Right lung (tissue), 10 donors: ENCODE measurements at places on chromosomes 6 and 20. TPM values are rescaled to one million over a fixed set of nuclear protein-coding genes. Genes with fewer than 3 reads are reported as not detected.

Gene GPR6
- not detected for polyA plus RNA-seq

DNA sequence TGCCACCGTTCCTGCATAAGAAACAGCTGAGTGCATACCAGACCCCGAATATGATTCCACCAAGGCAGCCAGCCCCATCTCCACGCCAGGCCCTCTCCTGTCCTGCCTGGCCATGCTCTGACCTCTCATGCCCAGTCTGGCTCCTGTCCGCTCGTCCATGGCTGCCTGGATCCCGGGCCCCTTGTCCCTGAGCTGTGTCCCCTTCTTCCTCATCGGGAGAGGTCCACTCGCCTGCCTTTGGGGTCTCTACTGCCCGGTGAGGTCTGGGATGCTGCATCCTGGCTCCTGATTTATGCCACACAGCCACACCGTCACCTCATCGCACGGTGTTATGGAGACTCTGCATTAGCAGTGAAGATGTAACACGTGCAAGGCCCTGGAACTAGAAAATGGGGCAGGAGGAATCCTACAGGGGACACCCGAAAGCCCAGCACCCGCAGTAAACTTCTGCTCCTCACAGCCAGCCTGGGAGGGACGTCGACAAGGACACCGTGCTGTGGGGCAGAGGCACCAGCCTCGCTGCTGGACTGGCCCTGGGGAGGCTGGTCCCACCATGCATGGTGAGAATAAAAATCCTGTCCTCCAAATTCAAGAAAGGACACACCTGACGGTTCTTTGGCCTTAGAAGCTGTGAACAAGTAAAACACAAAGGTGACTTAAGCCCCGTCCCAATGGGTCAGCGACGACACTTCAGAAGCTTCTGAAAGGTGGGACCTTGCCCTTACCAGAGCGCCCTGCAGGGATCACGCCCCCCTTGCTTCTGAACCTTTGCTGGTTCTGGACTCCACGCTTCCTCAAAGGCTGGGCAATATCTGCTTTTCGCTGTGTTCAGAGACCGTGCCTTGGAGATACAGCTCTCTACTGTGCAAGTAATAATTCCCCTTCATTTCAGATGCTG lies 103.0 kb downstream of the DLL1 start:
- no peak for DNase-seq

DNA sequence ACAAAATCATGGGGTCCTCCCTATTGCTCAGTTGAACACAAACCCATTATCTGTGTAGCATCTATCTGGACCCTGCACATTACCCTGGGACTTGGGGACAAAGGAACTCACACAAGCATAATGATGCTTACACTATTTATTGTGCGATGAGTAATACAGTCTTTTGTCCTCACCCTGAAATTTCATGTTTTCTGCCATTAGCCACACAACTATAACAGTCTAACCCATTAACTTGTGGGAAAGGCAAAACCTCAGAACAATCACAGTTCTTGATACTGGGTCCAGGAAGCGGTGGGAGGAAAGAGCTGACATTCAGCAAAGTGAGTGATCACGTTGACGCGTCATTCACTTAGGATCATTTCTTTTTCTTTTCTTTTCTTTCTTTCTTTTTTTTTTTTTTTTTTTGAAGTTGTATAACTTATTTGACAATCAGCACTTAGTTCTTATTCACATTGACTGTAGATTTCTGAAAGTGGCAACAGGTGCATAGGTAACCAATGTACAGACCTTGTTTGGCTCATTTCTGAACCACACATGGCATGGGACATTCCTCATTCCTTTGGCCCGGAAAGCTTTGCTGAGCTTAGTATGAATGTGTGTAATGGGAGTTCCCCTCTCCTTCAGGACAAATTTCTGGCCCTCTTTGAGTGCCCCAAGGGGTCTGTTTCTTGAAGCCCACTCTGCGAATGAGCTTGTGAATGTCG lies 94.8 kb upstream of the CNKSR3 start:
- no peak for DNase-seq

- no peak for DNase-seq
Observed at GRCh38 chr20:48995589-48995988, 50.5 kb upstream of the CSE1L start.

DNA sequence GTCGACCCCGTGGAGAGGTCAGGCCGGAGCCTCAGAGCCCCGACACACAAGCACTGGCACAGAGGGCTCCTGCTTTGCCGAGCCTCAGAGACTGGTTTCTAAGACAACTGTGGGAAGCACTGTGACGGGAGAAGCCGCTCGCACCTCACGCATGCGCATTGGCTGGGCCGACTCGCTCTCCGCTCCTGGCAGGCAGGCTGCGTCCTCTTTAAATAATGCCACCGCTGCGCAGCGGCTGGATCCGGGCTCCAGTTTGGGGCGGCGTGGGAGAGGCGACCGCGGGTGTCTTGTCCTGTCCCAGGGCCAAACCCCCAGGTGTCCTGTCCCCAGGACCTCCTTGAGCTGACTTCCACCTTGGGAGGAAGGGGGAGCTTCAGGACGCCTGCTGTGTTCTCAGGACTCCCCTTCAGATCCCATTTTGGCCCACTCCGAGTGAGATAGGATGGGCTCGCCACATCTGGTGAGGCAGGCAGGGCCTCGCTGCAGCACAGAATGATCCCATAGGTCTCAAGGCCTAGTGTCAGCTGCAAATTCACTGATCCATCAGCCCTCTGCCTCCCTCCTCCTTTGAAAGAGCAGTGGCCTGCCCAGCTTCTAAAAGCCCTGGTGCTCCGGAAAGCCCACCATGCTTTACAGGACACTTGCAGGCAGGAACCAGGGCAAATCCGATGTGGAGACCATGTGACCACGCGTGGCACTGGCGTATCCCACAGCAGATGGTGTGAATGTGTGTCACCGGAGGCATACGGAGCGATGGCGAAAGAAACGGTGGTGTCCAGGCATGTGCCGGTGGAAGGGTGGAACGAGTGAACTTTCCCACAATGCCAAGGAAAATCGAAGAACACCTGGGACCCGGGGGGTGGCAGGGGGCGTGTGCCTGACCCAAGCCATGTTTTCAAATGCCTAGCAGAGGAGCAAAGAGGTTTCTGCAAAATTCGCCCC lies 169.3 kb upstream of the ZNF337 start:
- DNase-seq, result peak; percentile 63
